Spleen (tissue), 13 donors: ENCODE measurements at places on chromosomes 13 and 19. TPM values are rescaled to one million over a fixed set of nuclear protein-coding genes. Genes with fewer than 3 reads are reported as not detected.
A peak's percentile ranks its signal among the peaks of the same experiment; 100 is the strongest.

The NCCRP1 gene
- not detected for total RNA-seq

The EBI3 gene
- total RNA-seq: 38.1 TPM

The TMEM59L gene
- total RNA-seq: not detected

The GSX1 gene
- total RNA-seq: not detected

The MEF2B gene
- total RNA-seq: 2.6 TPM

The FCAR gene
- total RNA-seq: 17.4 TPM

The PABPC3 gene
- total RNA-seq: 0.20 TPM

GRCh38 chr13:97224544-97225300, 2.6 kb downstream of the MBNL2 start:
- H3K36me3 ChIP-seq: no peaks in the 10 kb centered on the region
- H3K4me3 ChIP-seq: peak overlapping the region; percentile 64
- peak overlapping the region; percentile 82 for H3K27ac ChIP-seq
- DNase-seq: no peak
- peaks cover 61% of the 10 kb centered on the region for H3K4me1 ChIP-seq

DNA sequence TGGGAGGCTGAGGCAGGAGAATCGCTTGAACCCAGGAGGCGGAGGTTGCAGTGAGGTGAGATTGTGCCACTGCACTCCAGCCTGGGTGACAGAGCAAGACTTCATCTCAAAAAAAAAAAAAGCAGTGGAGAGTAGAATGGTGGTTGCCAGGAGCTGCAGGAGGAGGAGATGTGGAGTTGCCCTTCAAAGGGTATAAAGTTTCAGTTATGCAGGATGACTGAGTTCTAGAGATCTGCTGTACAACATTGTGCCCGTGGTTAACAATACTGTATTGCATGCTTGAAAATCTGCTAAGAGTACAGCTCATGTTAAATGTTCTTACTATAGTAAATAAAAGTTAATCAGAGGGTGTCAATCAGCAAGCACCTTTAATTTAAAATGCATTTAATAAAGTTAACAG, 28.4 kb upstream of the LATS2 start:
- no peaks in the 10 kb centered on the region for H3K4me1 ChIP-seq
- DNase-seq: no peak
- H3K36me3 ChIP-seq: no peaks in the 10 kb centered on the region

DNA sequence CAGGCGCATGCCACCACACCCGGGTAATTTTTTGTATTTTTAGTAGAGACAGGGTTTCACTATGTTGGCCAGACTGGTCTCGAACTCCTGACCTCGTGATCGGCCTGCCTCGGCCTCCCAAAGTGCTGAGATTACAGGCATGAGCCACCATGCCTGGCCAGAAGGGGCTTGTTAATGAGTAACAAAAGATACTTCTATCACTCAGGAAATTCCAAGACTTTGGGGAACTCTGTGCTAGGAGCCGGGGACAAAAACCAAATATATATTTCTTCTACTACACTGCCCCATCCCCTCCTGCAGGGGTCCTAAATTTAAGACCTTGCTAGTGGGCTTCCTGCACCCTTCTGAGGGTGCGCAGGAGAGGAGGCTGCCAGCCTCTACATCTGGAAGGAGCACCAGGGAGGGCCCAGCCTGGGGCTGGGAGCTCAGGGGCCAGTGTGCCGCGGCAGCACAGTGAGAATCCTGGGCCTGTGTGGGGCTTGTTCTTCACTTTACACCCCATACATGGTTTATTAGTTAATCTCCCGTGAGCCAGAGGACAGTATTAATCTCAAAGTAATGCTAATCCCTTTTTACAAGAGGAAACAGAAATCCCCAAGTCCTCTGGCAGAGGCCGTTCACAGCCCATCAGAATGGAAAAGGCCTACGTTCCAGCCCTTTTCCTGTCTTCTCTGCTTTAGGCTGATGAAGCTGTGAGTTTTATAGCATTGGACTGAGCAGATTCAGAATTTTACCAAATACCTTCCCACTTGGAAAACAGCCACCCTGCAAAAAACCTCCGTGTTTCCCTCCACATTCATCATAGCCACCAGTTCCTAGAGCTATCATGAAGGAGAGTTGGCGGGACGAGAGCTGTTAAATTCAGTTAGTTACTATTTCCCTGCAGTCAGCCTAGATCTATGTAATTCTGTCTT, 44.4 kb upstream of the NPAS1 start:
- no peak for DNase-seq
- H3K4me1 ChIP-seq: peaks cover 76% of the 10 kb centered on the region
- H3K4me3 ChIP-seq: no peak overlapping the region
- H3K36me3 ChIP-seq: no peaks in the 10 kb centered on the region
- H3K27ac ChIP-seq: peak overlapping the region; percentile 73
- no peaks in the 10 kb centered on the region for H3K27me3 ChIP-seq

- peaks cover 6% of the 10 kb centered on the region for H3K27me3 ChIP-seq
- H3K4me1 ChIP-seq: peaks cover 40% of the 10 kb centered on the region
These were observed 2.1 kb upstream of the MISP3 start for GRCh38 chr19:14070268-14071050.

- no peaks in the 10 kb centered on the region for H3K36me3 ChIP-seq
- DNase-seq: no peak
- H3K4me3 ChIP-seq: no peak overlapping the region
- no peaks in the 10 kb centered on the region for H3K4me1 ChIP-seq
- no peak overlapping the region for H3K27ac ChIP-seq
These were observed 216.4 kb downstream of the KLF5 start for GRCh38 chr13:73275163-73275562.

GRCh38 chr13:111847964-111848363, 219.0 kb upstream of the SOX1 start:
- H3K27me3 ChIP-seq: peaks cover 12% of the 10 kb centered on the region
- H3K4me1 ChIP-seq: no peaks in the 10 kb centered on the region
- H3K27ac ChIP-seq: no peak overlapping the region
- H3K4me3 ChIP-seq: no peak overlapping the region

GRCh38 chr13:38381890-38382289, 32.2 kb downstream of the UFM1 start:
- H3K4me1 ChIP-seq: no peaks in the 10 kb centered on the region
- H3K4me3 ChIP-seq: no peak overlapping the region
- DNase-seq: no peak
- H3K27ac ChIP-seq: no peak overlapping the region
- H3K36me3 ChIP-seq: no peaks in the 10 kb centered on the region

DNA sequence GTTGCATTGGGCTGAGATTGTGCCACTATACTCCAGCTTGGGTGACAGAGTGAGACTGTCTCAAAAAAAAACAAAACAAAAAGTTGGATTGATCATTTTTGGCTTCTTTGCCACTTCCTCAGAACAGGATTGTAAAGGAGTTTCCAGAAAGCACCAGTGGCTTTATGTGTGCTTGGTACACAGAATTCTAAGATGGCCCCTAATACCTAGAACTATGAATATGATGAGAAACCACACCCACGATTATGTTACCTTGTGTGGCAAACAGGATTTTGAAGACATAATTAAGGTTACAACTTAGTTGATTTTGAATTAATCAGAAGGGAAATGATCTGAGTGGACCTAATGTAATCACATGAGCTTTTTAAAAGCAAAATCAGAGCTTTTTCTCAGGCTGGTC, 26.5 kb downstream of the CEACAM1 start:
- H3K36me3 ChIP-seq: no peaks in the 10 kb centered on the region
- no peak overlapping the region for H3K4me3 ChIP-seq
- DNase-seq: no peak
- no peaks in the 10 kb centered on the region for H3K27me3 ChIP-seq

GRCh38 chr13:100657881-100658315, 16.7 kb downstream of the TMTC4 start:
- peaks cover 6% of the 10 kb centered on the region for H3K4me1 ChIP-seq
- no peaks in the 10 kb centered on the region for H3K27me3 ChIP-seq

DNA sequence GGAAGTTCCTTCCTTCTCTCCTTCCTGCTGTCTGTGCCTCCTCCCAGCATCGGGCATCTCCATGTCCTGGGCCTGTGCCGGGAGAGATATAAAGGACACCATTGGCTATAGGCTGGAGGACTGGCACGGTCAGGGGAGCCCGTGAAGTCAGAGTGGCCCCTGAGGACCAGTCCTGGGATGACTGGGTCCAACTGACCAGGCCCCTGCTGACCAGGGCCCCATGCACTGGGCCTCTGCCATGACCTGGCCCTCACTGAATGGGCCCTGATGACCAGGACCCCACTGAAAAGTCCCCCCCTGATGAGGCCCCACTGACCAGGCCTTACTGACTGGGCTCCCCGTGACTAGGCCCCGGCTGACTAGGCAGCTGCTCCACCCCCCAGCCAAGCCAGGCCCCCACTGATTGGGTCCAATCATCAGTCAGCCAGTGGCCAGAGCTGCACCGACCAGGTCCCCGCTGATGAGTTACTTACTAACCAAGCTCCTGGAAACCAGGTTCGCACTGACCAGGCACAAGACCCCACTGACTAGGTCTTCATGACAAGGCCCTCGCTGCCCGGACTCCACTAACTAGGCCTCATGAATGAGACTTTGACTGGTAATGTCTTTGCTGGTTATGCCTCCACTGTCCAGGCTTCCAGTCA, 20.0 kb upstream of the ZNF14 start:
- no peak overlapping the region for H3K4me3 ChIP-seq
- DNase-seq: no peak
- no peaks in the 10 kb centered on the region for H3K27me3 ChIP-seq
- no peaks in the 10 kb centered on the region for H3K4me1 ChIP-seq
- H3K36me3 ChIP-seq: no peaks in the 10 kb centered on the region
- no peak overlapping the region for H3K27ac ChIP-seq

DNA sequence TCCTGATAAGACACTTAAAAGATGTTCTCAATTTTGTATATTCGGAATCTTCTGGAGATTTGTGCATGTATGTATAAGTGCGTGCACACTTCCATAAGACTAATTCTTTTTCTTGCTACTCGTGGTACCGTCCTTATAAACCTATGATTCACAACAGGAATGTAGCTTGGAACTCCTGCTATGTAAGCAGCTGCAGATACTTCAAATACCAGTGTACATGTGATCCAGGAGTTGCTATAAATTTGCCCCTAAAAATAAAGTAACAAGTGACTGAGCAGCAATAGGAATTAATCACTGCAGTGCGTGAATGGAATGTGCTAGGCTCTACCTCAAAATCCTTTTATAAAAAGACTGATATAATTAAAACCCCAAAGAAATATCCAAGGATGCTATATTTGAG, 214.9 kb downstream of the KLF5 start:
- H3K27me3 ChIP-seq: no peaks in the 10 kb centered on the region
- H3K36me3 ChIP-seq: no peaks in the 10 kb centered on the region
- H3K27ac ChIP-seq: no peak overlapping the region
- H3K4me1 ChIP-seq: no peaks in the 10 kb centered on the region
- no peak for DNase-seq

DNA sequence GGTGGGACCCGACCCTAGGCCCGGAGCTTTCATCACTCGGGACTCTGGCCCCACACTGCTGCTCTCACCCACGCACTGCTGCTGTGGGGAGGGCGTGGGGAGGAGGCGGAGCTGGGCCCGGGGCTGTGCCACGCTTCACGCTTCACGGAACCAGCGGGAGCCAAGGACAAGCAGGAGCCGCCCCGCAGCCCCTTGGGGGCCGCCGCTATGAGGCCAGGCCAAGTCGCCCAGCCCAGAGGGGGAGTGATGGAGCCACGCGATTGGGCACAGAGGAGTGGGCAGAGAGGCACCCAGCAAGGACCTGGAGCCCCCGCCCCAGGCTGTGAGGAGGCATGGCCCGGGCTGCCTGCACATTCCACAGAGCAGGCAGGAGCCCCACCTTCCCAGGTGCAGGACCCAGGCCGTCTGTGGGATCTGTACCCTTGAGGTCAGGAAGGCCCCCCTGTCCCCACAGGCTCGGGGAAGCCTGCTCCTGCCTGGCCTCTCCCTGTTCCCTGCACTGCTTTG, 10.2 kb upstream of the SUPT20H start:
- H3K27me3 ChIP-seq: no peaks in the 10 kb centered on the region
- peak; percentile 69 for DNase-seq
- H3K4me1 ChIP-seq: no peaks in the 10 kb centered on the region
- H3K27ac ChIP-seq: no peak overlapping the region

DNA sequence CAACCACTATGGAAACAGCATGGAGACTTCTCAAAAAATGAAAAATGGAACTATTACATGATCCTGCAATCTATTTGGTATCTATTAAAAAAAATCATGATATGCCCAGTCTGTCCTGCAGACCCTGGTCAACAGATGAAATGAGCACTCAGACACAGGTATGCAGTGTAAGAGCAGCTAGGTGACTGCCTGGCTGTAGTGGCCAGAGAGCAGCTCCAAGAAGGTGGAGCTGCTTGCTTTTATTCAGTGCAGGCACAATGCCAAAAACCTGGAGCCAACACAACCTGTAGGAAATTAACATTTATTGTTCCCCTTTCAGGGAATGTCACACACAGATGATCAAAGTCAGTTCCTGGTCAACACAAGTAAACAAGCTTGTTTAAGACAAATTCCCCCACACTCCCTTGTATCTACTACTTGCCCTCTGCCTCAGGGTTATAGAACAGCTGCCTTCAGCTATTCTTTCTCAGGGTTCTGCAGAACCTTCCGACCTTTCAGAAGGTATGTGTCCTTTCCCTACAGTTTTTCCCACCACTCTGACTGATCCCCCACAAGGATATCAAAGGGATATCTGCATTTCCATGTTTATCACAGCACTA, 933.7 kb upstream of the SLITRK5 start:
- no peak for DNase-seq
- H3K27ac ChIP-seq: no peak overlapping the region
- H3K36me3 ChIP-seq: no peaks in the 10 kb centered on the region
- no peaks in the 10 kb centered on the region for H3K4me1 ChIP-seq
- no peaks in the 10 kb centered on the region for H3K27me3 ChIP-seq

DNA sequence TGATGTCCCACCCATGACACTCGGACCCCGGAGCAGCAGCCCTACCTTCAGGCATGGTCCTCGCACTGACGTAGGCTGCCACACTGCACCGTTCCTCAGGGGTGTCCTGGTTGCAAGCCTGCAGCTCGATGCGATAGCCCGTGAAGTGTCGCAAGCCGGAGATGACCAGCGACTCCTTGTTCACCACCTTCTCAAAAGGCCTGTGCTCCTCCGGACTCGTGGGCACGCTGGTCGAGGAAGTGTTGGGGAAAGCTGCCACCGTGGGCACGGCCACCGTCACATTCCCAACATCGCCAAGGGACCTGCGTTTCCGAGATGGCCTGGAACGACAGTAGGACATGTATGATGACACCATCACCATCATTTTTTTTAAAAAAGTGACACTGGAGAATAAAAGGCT, 73.3 kb downstream of the ZNF557 start:
- peaks cover 48% of the 10 kb centered on the region for H3K36me3 ChIP-seq
- no peak overlapping the region for H3K27ac ChIP-seq
- H3K4me1 ChIP-seq: no peaks in the 10 kb centered on the region
- DNase-seq: no peak
- H3K27me3 ChIP-seq: no peaks in the 10 kb centered on the region

- H3K4me3 ChIP-seq: no peak overlapping the region
- peak overlapping the region; percentile 7 for H3K27ac ChIP-seq
- peaks cover 34% of the 10 kb centered on the region for H3K4me1 ChIP-seq
- DNase-seq: no peak
These were observed 95.3 kb downstream of the KL start for GRCh38 chr13:33111414-33112110.

GRCh38 chr19:4390567-4391305, 9.6 kb downstream of the SH3GL1 start:
- peaks cover 100% of the 10 kb centered on the region for H3K4me1 ChIP-seq
- H3K27me3 ChIP-seq: no peaks in the 10 kb centered on the region
- H3K4me3 ChIP-seq: no peak overlapping the region
- H3K36me3 ChIP-seq: peaks cover 61% of the 10 kb centered on the region
- no peak for DNase-seq
